Daoy (cell line): ENCODE measurements at places on chromosomes 3 and 15. TPM values are rescaled to one million over a fixed set of nuclear protein-coding genes. Genes with fewer than 3 reads are reported as not detected.

- DNase-seq: no peak
Measured at GRCh38 chr3:23288286-23288685, 85.2 kb downstream of the UBE2E2 start.

DNA sequence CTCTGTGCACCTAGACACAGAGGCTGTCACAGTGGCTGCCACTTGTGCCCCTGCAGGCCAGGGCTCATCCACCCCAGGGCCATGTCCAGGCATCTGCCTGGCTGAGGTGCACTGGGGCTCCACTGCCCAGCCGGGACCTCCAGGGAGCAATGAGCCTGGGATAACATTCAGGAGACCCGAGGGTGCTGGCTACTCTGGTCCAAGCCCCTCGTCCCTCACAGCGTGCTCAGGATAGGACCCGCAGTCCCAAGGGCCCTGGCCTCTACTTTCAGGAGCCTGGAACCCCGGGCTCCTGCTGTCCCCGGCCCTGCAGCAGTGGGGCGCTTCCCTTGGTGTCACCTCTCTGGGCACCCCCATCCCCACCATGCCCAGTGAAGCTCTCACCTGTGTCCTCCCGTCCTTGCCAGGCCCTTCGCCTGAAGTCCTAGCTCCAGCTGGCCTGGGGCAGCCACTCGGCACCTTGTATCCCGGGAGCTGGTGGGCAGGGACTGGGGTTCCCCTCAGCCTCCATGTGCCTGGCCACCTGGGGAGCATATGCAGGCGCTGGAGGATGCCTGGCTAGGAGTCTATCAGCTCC lies 157.8 kb downstream of the NSMCE3 start:
- DNase-seq: no peak

The EXD1 gene
- not detected in 2 replicates for total RNA-seq

GRCh38 chr3:53823026-53823955 lies 22.9 kb downstream of the CHDH start:
- DNase-seq: no peak

The IFT80 gene
- total RNA-seq: 15.7 and 36.5 TPM in 2 replicates

The FAM81A gene
- total RNA-seq: 1.4 and 1.6 TPM in 2 replicates

- no peak for DNase-seq
Measured at GRCh38 chr15:64351265-64351664, 4.7 kb downstream of the CSNK1G1 start.

The ILDR1 gene
- not detected in 2 replicates for total RNA-seq
